ENCODE measurements at places on chromosomes 1 and 21.

- no peak for DNase-seq
Observed at GRCh38 chr1:7421471-7422075, 349.5 kb upstream of the VAMP3 start.

DNA sequence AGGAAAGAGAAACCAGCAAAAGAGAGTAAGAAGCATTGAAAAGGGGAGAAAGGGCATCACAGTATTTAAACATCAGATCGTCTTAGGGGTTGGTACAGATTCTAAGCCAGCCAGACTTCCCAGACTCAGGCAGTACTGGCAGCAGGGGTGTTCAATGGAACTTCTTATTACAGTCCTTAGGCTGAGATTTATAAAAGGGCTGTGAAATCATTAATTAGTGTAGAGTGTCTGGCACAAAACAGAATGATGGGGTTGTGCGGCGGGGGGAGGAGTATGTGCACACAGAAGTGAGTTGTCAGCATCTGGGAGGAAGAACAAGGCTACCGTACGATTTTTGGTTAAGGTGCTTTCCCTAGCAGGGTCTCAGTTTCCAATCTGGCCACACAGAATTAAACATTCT is 38.2 kb downstream of the ARHGEF11 start:
- no peak for DNase-seq

GRCh38 chr1:195714248-195714647 is 894.0 kb downstream of the KCNT2 start:
- peak; percentile 5 for DNase-seq

- no peak for DNase-seq
Observed at GRCh38 chr1:67888216-67889106, 55.2 kb upstream of the GNG12 start.

DNA sequence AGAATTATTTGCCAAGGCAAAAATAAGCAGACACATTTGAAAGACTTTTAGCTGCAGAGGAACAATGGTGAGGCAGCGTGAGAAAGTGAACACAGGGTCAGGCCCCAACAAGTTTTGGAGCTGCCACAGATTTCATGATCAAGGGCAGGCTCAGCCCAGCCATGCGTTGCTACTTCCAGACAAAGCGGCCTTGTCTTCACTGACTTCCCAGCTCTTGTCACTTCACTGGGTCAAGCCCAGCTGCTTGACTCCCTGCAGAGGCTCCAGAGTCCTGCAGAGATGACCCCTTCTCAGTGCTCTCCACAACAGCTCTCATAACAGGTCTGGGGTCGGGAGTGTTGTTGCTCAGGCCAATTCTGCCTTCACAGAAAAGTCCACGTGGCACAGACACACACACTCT is 35.8 kb downstream of the HHAT start:
- DNase-seq = no peak

DNA sequence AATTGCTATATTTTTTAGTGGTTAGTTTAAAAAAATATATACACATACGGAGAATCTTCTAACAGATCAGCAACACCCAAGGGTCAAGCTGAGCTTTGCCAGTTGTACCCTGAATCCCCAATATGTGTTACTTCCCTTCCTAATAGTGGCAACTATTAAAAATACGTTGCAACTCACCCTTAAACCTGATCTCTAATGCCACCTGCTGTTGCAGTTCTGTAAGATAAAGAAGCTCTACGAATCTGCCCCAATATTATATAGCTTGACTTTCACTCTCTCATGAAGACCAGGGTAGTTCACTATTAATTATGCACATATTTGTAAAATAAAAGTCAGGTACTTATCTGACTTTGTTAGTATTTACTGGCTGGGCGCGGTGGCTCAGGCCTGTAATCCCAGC is 58.4 kb downstream of the ASH1L start:
- DNase-seq = no peak

DNA sequence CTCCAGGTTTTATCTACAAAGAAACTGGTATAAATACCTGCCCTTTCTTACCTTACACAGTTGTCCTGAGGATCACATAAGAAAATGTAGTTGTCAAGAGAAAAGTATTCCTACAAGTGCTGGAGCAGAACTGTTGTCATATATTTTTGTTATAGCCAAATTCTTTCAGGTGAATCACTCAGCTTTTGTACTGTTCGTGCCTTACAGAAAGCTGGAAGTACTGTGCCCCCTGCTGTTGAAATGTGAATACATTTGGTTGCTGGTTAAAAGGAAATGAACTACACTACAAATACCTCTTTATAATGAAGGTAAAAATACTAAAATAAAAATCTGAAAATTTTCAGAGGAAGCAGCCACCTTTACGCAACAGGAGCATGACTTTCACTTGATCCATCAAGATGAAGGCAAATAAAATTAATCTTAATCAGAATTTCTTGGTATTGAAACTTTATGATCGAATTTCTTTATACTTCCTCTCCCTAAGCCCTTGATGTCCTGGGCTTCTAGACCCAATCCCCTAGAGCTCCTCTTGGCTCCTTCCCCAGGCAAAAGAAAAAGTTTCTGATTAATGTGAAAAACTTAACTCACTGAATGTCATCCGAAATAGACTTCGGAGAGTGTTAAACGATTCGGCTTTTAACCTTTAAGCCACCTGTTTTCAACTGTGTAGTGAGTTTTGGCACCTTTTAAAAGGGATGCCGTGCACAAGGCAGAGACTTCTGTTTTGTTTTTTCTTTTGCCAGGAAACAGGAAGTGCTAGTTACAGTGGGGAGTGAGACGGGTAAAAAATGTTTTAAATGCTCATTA is 12.5 kb downstream of the CHML start:
- peak; percentile 55 for DNase-seq

DNA sequence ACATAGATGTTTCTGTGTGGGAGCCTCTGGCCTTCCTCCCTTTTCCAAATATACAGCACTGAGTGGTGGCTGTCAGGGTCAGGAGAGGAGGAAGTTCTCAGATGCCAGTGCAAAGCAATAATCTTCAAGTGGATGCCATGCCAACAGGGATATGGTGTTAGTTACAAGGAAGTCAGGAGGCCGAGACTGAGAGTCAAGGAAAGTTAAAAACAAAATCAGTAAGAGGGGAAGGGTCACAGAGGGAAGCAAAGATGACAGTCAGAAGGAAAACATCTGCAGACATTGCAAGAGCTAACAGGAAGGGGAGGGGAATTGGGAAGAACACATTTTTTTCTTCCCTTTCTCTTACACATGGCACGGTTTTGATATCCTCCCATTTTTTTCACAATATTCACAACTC is 691.4 kb downstream of the ADGRL2 start:
- DNase-seq = no peak

DNA sequence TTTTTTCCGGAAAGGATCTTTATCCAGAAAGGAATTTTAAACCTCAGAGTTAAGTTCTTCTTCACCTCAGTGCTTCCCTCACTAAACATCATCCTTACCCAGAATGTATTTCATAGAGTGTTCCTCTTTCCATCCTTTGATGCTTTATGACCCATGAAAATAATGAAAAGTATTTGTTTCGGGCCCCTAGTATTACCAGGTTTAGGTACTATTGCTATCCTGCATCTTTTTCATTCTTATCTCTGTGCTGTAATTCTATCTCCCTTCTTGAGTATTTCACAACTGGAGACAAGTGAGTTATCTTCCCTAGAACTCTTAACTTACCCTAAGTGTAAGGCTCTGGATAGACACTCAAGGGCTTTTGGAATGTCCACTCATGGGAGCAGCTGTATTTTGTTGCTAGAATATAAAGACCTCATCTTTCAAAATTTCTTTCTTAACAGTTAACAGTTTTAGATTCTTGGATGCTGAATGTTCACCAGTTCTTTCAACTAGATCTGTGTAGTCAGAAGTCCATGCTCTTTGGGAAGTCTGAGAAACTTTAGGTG is 26.2 kb downstream of the UCK2 start:
- DNase-seq = no peak

DNA sequence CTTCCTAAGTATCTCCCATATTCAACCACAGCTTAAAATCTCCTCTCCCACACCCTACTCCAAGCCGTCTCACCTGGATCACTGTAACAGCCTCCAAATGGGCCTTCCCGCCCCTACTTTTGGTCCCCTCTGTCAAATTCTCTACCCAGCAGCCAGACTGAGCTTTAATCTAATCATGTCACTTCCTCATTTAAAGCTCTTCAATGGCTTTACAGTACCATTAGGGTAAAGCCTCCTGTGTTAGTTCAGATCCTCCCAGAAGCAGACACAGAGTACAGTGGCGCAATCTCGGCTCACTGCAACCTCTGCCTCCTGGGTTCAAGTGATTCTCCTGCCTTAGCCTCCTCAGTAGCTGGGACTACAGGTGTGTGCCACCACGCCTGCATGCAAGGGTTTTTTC is 46.8 kb upstream of the PSEN2 start:
- DNase-seq = no peak

GRCh38 chr1:81129366-81129765 is 671.4 kb upstream of the ADGRL2 start:
- no peak for DNase-seq

DNA sequence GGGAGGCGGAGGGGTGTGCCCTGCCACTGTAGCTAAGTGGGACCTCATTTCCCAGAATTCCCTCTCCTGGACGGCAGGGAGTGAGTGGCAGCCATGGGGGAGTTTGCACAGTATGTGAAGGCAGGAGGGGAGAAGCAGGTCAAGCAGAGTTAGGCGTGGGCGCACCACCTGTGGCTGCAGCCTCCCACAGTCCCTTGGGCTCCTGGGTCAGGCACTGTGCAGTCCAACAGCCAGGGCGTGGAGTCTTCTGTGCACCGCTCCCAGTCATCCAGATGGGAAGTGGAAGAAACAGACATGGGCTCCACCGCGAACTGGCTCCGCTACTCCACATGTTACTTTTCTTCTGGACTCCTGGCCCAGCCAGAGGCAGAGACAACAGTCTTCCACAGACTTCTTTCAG is 85.4 kb upstream of the TIAM1 start:
- no peak for DNase-seq

GRCh38 chr1:84254703-84255238 is 46.7 kb upstream of the SAMD13 start:
- no peak for DNase-seq

GRCh38 chr1:151166505-151166956 is 587 bp downstream of the SCNM1 start:
- DNase-seq = no peak

- no peak for DNase-seq
Observed at GRCh38 chr1:228267962-228268880, 60.4 kb downstream of the OBSCN start.

DNA sequence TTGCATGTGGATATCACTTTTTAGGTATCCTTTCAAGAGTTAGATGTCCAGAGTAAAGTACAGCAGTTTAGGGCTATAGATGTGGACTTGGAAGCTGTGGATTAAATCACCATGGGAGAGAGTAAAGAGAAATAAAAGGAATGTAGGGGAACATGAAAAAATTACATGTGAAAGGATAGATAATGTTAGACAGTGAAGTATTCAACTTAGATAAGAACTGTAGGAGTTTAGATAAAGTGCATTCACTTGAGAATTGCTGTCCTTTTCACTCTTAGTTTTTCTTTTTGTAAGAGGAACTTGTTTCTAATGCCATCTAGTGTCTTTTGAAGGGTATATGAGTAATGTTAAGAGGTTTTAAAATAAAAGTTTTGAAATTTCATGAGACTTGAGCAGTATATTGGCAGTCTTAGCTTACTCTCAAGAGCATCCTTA is 40.1 kb downstream of the MAST2 start:
- peak; percentile 27 for DNase-seq

- no peak for DNase-seq
Observed at GRCh38 chr1:228282329-228283042, 74.6 kb downstream of the OBSCN start.
